ENCODE measurements at places on chromosomes 2 and 18.
A peak's percentile ranks its signal among the peaks of the same experiment; 100 is the strongest.

DNA sequence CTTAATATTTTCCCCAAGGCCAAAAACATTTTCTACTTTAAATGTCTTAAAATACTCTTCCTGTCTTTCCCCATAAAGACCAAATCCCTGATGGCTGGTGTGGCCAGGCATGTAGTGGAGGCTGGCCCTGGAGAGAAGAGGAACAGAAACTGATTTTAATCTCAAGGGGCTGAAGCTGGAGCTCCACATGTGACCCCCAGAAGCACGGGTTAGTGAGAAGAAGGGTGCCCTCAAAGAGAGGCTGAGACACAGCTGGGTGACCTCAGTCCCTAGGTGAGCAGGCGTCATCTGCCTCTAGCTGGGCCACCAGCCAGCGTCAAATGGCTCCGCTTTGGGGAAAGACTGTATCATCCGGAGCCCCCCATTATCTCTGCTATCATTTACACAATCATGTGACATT lies 19.3 kb upstream of the TMEM18 start:
- no peak for DNase-seq

GRCh38 chr2:73841912-73842738 lies 13.4 kb downstream of the STAMBP start:
- DNase-seq, result no peak

DNA sequence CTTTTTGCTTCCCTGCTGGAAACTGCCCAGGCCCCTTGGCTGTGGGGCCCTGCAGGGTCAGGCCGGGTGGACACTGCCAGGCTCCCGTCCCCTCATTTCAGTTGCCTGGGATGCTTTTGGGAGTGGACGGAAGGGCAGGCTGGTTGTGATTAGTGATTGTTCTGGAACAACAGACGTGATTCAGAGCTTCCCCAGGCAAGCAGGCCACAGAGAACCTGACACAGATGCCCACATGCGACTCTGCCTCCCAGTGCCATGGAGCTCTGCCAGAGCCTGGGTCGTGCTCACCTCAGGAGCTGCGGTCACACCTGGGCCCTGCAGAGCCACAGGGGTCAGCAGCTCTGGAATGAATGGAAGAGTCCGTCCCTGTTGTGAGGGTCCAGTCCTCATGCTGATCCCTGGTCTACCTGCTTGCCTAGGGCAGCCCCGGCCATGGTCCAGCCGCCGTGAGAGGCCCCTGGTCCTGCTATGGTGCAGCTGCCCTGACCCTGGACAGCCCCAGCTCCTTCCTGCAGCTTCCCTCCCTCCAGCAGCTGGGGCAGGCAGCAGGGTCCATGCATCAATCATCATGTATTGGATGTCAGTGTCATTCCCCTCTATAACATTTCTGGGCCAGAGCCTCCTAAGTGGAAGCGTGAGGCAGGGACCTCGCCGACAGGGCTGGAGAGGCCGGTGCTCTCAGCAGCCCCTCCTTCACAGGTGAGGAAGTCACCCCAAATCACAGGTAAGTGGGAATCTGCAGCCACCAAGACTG lies 518.6 kb upstream of the MYT1L start:
- DNase-seq, result no peak

DNA sequence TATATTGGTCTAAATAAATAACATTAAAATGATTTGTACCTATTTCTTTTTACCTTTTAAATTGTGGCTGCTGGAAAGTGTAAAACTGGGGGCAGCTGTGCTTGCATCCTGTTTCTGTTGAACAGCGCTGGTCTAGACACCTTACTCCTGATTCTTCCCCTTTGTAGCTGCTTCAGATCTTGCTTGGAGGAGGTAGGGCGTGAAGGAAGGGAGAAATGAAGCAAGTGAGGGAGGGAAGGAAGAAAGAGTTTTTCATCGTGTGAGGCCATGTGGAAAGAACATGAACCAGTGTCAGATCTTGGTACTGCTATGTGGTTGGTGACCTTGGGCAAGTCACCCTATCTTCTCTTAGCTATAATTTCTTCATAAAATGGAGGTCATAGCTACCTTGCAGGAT lies 89.0 kb upstream of the SEC11C start:
- no peak for DNase-seq

DNA sequence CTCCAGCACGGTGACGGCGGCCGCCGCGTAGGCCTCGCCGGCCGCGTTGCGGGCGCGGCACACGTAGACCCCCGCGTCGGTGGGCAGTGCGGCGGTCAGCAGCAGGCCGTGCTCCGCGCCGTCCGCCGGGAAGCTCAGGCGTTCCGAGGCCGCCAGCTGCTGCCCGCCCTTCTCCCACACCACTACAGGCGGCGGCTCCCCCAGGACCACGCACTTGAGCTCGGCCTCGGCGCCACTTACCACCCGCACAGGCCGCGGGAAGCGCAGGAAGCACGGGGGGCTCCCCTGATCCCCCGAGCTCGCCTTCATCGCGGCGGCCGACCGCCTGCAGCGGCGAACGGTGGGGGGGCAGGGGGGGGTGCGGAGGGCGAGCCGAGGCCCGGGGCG lies 422 bp downstream of the OBSL1 start:
- peak; percentile 33 for DNase-seq

- peak; percentile 5 for DNase-seq
Measured at GRCh38 chr2:242024751-242025355, 155.3 kb downstream of the RTP5 start.

DNA sequence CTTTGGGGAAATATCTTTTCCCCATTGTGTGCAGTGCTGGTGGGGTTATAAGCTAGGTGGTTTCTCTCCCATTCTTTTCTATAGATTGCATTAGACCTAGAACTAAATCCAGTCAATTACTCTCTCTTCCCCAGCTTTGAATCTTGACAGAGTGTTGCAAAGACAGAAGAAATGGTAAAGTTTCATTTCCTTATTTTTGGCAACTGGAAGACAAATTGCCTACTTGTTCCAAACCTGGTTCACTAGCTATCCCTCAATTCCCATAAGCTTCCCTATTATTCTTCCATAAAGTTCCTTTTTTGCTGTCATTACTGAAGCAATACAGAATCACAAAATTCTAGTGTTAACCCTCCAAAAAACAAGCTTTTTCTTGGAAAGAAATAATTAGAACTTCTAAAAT lies 94.0 kb upstream of the ITGA4 start:
- DNase-seq, result no peak

GRCh38 chr2:667332-667999 lies 9.7 kb downstream of the TMEM18 start:
- DNase-seq, result no peak

GRCh38 chr2:226413498-226414130 lies 386.0 kb downstream of the IRS1 start:
- DNase-seq, result no peak

DNA sequence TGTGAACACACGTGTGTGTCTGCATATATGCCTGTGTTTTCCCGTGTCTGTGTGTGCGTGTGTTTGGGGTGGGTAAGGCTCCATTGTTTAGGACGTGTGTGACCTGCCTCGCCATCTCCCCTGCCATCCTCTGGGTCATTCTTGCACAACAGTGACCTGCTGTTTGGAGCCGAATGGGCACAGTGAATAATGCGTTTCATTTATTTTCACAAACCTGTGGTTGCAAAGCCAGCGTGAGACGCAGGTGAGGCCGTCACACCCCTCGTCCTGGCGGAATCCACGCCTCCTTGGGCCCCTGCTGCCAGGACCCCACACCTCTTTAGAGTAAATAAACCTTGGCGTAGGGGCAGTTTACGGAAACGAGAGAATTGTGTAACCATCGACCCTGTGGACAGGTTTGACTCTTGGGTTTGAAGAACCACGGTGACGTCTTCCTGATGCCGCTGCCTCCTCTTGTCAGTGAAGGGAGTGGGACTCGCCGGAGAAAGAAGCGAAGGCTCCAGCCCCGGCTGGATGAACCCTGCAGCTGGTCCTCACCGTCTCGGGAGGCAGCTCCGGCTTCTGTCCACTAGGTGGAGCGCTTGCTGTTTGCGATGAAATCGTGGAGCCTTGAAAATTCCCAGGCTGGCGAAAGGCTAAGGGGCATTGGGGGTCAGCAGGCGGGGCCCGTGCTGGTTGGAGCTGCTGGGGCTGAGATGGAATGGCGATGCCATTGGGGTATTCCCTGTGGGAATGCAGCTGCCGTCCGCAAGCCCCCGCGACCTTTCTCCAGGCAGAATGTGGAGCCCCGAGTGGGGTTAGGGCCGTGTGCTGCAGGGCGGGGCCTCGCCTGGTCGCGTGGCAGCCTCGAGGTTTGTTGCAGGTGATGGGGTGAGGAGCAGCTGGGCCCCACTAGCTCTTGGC lies 81.1 kb downstream of the RTP5 start:
- DNase-seq, result peak; percentile 59

- no peak for DNase-seq
Measured at GRCh38 chr2:200578778-200579177, 7.0 kb upstream of the AOX1 start.
